ENCODE measurements at places on chromosomes 13 and 19.

DNA sequence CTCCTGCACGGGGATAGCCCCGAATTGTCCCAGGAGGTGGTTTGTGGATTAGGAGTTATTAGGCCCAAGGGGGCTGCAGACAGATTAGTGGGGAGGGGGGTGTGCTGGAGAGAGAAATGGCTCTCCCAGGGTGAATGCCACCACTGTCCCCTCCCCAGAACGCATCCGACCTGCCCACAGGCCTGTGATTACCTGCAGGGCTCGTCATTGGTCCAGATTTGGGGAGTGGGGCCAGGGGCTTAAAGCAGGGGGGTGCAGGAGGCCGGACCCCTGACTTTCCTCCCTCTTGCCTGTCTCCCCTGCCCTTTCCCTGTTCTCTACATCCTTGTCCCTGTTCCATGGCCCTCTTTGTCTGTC, 1.2 kb downstream of the NRTN start:
- no peak for DNase-seq

DNA sequence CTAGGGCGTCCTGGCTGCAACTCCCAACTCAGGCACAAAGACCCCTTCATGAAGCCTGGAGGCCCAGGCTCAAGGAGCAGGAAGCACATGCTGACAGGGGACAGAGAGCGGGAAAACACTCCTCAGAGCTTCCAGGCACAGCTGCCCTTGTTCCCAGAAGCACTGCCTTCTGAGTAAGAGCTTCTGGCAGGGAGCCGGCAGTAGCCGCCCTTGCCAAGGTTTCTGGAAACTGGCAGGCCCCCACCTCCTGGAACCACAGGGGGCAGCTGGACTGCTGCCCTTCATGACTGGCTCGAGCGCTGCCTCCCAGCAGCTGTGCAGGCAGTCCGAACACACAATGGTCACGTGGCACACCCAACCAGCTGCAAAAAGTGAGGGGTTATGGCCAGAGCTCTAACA, 33.6 kb upstream of the EPHX3 start:
- no peak for DNase-seq

- DNase-seq: no peak
These were observed 525.7 kb downstream of the UQCRFS1 start for GRCh38 chr19:28687296-28687695.

DNA sequence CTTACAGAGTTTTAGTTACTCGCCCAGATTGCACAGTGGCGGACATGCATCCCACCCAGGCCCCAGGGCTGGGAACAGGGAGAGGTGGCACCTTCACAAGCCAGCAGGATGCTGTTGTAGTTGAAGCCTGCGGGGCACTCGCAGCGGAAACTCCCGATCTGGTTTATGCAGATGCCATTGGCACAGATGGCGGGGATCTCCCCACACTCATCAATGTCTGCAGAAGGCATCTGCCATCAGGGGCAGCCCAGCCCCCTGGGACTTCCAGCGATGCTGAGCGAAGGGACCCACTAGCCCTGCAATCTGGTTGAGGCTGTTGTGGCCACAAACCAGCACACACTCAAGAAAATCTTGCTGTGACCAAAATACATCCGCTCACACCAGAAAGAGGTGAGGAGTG, 44.6 kb downstream of the CCL25 start:
- DNase-seq: no peak

DNA sequence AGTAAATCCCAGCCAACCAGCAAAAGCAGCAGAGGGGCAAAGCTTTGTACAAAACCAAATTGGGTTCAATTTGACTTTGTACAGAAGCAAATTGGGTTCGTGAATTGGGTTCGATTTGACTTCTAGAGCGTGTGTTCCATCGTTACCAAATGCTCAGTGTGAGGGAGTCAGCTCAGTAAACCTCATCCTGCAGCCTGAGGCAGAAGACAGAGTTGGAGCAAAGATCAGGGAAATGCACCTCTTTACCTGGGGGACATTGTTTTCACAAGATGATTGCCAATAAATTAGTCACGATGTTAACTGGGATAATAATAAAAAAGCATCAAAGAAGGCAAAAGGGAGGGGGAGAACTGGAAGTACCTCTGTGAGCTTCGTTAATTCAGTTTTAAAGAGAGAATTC, 1.5 kb downstream of the RAB20 start:
- DNase-seq: no peak

- no peak for DNase-seq
These were observed 25.0 kb downstream of the RFC3 start for GRCh38 chr13:33842986-33843385.

GRCh38 chr13:102679449-102680132, 15.3 kb downstream of the METTL21C start:
- no peak for DNase-seq

DNA sequence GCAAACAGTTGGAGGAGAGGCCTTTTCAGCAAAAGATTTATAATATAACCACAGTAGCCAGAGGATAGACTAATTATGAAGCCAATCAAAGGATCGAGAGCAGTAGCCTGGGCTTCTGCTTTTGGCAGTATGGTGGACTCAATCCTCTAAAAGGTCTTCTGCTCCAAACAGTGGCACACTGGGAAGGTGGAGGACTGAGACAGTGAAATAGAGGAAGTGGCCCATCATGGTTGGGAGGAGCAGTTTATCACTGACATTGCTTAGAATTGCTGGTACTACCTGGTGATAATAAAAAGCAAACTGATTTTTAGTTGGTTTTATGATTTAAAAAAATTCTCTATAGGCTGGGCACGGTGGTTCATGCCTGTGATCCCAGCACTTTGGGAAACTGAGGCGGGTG, 20.9 kb upstream of the PLAUR start:
- no peak for DNase-seq

DNA sequence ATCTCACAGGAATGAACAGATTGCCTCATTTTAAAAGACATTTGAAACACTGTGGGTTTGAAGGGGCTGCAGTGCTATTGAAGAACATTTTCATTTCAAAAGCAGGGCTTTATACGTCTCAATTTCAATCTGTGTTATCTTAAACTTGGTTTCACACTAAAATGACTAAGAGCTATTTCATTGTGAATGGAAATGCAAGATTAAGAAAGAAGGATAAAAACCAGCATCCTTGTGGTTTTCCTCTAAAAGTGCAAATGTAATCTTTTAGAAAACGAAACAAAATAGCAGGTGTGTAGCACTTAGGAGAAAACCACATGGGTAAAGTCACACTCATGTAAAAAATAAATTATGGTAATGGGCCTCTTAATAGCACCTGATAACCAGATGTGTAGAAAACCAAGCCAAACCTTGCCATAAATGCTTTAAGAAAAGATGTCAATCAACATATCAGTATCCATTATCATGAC, 397.7 kb downstream of the GPC6 start:
- no peak for DNase-seq

DNA sequence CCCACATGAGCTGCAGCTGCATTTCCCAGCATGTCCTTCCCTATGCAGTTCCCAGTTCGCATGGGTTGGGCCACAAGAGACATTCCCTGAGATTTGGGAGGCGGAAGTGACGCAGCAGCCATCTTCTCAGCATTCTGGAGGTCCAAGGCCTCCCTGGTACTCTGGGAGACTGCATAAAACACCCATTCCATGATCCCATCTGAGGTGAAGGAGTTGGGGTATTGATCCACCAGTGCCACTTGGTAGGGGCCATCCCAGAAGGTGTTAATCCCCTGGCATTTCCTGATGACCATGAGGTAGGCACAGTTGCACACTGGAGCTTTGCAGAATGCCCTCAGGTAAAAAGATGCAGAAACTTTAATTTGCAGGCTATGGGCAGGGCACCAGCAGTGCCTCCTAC, 25.4 kb downstream of the POP4 start:
- DNase-seq: no peak

- DNase-seq: no peak
These were observed 1062.5 kb upstream of the PCDH9 start for GRCh38 chr13:68292601-68293000.

- DNase-seq: no peak
These were observed 275.3 kb downstream of the COG6 start for GRCh38 chr13:39930544-39931444.

DNA sequence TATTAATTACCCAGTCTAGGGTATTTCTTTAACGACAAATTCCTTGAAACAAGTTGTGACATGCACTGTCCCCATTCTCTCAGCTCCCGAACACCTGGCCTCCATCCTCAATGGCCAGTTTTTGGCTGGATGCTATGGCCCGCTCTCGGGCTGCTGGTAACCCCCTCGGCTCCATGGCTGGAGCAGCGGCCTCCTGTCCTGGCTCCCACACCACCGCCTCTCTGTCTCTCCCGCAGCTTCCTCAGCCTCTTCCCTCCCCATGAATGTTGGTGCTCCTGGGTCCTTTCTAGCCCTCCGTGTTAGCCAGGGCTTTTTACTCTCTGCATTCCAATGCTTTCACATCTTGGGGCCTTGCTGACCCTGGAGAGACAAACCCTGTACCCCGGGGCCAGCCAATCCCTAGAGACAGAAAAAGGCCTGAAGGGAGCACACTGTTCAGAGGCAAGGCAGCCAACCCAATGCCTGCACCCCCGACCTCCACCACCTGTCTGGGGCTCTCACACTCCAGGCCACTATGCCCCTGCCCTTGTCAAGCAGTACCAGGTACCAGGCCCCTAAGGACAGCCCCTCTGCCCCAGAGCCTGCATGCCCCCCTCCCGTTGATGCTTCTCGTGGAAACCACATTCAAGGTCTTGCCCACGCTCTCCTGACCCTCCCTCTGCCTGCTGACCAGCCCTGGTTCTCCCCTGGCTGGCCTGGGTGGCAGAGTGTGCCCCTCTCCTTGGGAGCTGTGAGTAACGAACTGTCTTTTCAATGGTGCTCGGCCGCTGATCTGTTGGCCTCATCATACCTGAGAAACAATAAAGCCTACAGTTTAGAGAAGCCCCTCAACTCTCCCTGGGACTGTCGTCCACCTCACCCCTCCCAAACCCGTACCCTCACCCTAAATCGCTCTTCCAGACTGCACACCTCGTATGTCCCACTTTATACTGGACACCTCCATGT, 86.9 kb upstream of the GPR183 start:
- no peak for DNase-seq

DNA sequence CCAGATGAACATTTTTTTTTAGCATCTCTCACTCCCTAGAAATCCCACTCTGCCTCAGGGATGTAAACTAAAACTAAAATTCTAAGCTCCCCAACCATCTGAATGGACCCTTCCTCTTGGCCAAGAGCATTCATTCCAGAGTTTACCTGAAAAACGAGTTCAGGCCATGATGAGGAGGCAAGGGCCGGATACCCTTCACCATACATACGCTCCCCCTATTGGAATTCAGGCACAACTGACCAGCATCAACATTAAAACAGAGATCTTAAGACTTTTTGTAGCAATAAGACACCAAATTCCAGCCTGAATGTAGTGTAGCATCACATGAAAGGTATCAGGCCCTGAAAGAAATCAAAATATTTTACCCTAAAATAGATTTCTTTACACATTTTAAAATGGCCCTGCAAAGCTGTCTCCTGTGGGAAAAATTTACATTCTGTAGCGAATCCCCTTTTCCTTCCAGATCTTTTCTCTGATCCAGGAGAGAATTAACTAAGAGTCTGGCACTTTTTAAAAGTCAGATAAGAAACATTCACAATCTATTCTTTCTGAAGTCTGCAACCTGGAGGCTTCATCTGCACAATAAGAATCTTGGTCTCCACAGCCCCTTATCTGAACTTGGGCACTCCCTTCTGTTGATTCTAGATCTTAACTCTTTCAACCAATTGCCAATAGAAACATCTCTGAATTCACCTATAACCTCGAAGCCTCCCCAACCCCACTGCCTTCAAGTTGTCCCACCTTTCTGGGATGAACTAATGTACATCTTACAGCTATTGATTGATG, 888.5 kb downstream of the UQCRFS1 start:
- DNase-seq: no peak

- no peak for DNase-seq
These were observed 30.9 kb upstream of the SMAD9 start for GRCh38 chr13:36950920-36951319.

- no peak for DNase-seq
These were observed 104.5 kb downstream of the UGGT2 start for GRCh38 chr13:95948656-95949055.

- DNase-seq: no peak
These were observed 19.6 kb downstream of the MBNL2 start for GRCh38 chr13:97241761-97242160.

DNA sequence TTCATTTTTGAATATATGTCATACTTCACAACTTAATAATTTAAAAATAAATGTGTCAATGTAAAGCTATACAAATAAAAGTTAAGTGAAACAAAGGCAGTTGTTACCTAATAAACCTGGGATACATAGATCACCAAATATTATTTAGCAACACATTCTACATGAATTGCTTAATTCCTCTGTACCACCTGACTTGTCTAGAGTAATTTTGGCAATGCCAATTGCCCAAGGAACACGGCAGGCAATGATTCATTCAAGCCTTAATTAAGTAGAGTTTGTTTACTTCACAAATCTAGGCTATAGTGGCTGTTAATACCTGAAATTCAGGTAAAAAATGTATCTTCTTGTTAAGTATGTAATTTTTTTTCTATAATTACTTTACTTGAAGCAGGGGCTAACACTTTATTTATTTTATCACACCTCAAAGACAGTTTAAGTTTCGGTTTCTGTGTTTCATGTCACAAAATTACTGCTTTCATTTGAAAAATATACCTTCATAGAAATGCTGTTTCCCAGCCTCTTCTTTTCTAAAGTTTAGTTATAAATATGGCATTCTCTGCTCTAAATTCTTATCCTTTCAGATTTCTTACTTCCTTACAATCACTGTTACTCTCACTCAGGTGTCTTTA, 705.7 kb downstream of the SLITRK5 start:
- DNase-seq: no peak

DNA sequence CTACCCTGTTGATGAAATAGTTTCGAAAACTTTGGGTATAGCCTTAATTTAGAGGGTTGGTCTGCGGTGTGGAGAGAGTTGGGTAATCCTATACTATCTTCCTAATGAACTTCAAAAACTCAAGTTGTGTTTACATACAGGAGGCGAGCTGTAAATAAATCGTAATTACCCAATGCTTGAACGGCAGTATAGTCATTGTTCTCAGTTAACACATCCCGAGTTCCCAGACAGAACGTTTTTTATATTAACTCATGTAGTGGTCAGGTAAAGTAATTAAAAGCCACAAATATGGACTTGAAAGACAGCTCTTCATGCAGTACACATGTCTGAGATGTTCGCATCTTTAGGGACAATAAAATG, 1.5 kb downstream of the PDS5B start:
- DNase-seq: no peak

GRCh38 chr13:32150239-32150638, 118.7 kb downstream of the FRY start:
- no peak for DNase-seq

- no peak for DNase-seq
These were observed 240.2 kb downstream of the LHFPL6 start for GRCh38 chr13:39362652-39363381.

- DNase-seq: no peak
These were observed 118.8 kb downstream of the EFNB2 start for GRCh38 chr13:106416645-106417044.

- no peak for DNase-seq
These were observed 22.5 kb downstream of the DOT1L start for GRCh38 chr19:2186071-2186846.

DNA sequence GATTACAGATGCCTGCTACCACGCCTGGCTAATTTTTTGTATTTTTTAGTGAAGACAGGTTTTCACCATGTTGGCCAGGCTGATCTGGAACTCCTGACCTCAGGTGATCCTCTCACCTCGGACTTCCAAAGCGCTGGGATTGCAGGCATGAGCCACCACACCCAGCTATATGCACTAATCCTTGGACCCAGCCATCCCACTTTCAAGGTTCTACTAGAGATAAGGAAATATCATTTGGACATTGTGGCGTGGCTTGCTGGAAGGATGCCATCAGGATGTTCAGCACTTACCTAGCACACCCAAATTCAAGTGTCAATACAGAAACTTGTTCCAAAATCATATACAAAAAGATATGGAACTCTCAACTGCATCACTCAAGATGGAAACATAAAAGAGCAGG, 136.4 kb downstream of the ABCC4 start:
- DNase-seq: no peak
